ENCODE measurements at places on chromosomes 16 and 17. TPM values are rescaled to one million over a fixed set of nuclear protein-coding genes. Genes with fewer than 3 reads are reported as not detected.

- no peak overlapping the region for H3K4me3 ChIP-seq
- no peaks in the 10 kb centered on the region for H3K36me3 ChIP-seq
- H3K27me3 ChIP-seq: peaks cover 2% of the 10 kb centered on the region
- H3K27ac ChIP-seq: no peak overlapping the region
- peaks cover 8% of the 10 kb centered on the region for H3K4me1 ChIP-seq
- no peak for DNase-seq
Observed at GRCh38 chr16:48534601-48535340, 75.2 kb downstream of the N4BP1 start.

DNA sequence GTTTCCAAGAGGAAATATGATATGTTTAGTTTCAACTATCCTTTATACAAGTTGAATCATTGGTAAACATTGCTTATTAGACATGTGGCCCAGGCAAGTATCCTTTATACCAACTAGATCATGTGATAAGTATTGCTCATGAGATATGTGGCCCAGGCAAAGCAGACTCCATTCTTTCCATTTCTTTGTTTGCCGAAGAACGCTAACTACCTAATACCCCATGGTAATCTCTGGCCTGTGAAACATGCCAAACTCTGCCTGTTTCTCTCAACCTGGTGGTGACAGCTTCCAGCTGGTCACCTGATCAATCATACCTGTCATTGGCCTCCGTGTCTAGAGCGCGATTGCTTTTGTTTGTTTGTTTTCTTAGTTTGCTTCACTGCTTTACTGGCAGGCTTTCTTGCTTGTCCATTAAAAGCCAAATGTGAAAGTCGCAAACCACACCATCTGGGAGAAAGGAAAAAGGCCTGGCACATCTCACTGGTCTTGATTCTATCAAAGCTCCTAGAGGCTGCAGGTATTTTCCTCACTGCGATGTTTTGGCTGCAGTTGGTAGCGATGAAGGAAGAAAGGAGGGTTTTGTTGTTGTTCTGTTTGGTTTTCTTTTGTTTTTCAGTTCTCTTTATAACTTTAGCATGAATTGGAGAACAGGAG is 686.2 kb downstream of the KCNJ2 start:
- H3K27me3 ChIP-seq: no peaks in the 10 kb centered on the region
- no peak overlapping the region for H3K27ac ChIP-seq
- H3K4me1 ChIP-seq: peaks cover 6% of the 10 kb centered on the region
- DNase-seq: no peak
- H3K4me3 ChIP-seq: peak overlapping the region; percentile 69

DNA sequence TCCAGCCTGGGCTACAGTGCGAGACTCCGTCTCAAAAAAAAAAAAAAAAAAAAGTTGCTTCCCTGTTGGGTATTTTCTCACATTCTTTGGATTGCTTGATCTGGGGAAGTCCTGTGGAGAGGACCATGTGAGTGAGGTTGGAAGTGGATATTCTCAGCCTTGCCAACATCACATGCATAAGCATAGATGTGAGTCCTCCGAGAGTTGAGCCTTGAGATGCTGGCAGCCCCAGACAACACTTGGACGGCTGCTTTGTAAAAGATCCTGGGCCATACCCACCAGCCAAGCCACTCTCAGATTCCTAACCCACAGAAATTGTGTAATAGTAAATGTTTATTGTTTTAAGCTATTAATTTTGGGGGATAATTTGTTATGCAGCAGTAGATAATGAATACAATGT is 1570.0 kb upstream of the GOT2 start:
- DNase-seq: no peak
- H3K4me3 ChIP-seq: no peak overlapping the region
- peaks cover 2% of the 10 kb centered on the region for H3K27me3 ChIP-seq

CDIP1 gene
- 6.0 TPM for total RNA-seq

HBA1 gene
- total RNA-seq: not detected

KRT39 gene
- not detected for total RNA-seq

SPNS1 gene
- 42.0 TPM for total RNA-seq

DNA sequence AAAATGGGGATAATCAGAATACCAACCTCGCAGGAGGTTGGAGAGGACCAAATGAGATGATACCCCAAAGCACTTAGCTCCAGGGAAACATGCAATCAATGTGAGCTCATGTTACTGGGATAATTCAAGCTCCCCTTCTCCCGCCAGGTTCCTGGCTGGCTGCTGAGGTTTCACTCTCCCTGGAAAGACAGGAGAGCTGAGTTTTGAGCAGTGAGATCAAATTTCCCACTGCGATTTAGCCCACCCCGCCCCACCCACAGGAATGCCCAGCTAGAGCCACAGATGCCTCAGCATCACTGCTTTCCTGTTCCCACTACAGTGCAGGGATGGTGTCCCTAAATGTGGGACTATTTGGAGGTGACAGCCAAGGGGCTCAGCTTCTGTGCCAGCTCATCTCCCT is 56.7 kb downstream of the ZNF423 start:
- no peak overlapping the region for H3K27ac ChIP-seq
- H3K4me1 ChIP-seq: no peaks in the 10 kb centered on the region
- H3K36me3 ChIP-seq: no peaks in the 10 kb centered on the region
- DNase-seq: no peak

DNA sequence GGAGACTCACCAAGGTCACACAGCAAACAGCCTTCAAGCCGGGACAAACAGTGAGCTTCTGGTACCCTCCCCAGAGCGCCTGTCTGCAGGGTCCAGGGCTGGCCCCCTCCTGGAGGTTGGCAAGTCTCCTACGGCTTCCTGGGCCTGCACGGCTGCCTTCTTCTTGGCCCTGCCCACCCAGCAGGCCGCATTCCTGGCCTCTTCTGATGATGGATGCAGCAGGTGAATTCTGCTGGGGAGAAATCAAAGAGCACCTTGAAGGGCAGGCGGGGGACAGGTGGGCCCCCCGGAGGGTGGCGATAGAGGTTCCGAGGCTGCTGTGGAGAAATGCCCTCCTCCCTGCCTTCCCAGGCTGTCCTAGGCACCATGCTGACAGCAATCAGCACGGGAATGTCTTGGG is 3.8 kb upstream of the NOS2 start:
- peaks cover 19% of the 10 kb centered on the region for H3K4me1 ChIP-seq
- H3K4me3 ChIP-seq: no peak overlapping the region
- H3K27me3 ChIP-seq: peaks cover 16% of the 10 kb centered on the region
- no peaks in the 10 kb centered on the region for H3K36me3 ChIP-seq
- H3K27ac ChIP-seq: no peak overlapping the region

DNA sequence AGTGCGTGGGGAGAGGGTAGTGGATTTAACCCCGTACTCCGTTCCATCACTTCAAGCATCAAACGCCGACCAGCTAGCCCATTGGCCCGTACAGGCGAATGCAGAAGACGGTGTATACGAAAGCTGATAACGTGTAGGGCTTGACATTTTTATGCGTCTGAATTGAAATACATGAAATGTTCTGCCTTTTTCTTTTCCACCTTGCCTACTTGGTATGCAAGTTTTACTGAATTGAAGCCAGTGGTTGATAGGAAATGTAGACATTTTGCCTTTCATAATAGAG is 834 bp upstream of the STAT3 start:
- H3K4me3 ChIP-seq: peak overlapping the region; percentile 99
- H3K4me1 ChIP-seq: peaks cover 27% of the 10 kb centered on the region
- H3K36me3 ChIP-seq: peaks cover 5% of the 10 kb centered on the region
- H3K27ac ChIP-seq: peak overlapping the region; percentile 95
- peaks cover 3% of the 10 kb centered on the region for H3K27me3 ChIP-seq

GRCh38 chr16:2595393-2596205 is 57.8 kb downstream of the PDPK1 start:
- DNase-seq: no peak
- no peaks in the 10 kb centered on the region for H3K4me1 ChIP-seq
- H3K27me3 ChIP-seq: no peaks in the 10 kb centered on the region

CD300E gene
- total RNA-seq: not detected

RHBDL1 gene
- total RNA-seq: 1.3 TPM

RAB26 gene
- total RNA-seq: 1.2 TPM

GRCh38 chr16:86151239-86151851 is 252.4 kb downstream of the IRF8 start:
- DNase-seq: no peak
- H3K27ac ChIP-seq: no peak overlapping the region
- peaks cover 52% of the 10 kb centered on the region for H3K27me3 ChIP-seq
- H3K36me3 ChIP-seq: no peaks in the 10 kb centered on the region
- no peaks in the 10 kb centered on the region for H3K4me1 ChIP-seq
- no peak overlapping the region for H3K4me3 ChIP-seq

- peaks cover 6% of the 10 kb centered on the region for H3K27me3 ChIP-seq
- no peak overlapping the region for H3K4me3 ChIP-seq
- no peak overlapping the region for H3K27ac ChIP-seq
- H3K4me1 ChIP-seq: peaks cover 17% of the 10 kb centered on the region
Observed at GRCh38 chr17:64775701-64776570, 113.8 kb upstream of the SMURF2 start.

HS3ST4 gene
- not detected for total RNA-seq

MYCBPAP gene
- 0.39 TPM for total RNA-seq

DNA sequence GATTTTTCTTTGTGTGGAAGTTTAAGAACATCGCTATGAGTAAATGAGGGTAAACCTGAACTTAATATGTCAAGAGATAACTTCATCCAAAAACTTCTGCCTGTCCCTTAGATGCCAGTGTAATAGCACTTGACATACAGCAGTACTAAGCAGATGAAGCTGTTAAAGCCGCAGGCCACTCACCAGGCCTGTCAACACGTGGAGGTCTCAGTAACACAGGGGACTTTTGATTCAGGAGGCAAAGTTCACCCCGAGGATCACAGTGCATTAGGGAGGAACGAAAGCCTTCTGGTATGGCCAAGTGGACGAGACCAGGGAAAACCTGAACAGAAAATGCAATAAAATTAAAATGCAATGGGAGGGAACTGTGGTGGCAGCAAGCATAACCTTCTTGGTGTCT is 235.7 kb downstream of the CHD9NB start:
- H3K27ac ChIP-seq: no peak overlapping the region
- peaks cover 1% of the 10 kb centered on the region for H3K27me3 ChIP-seq
- no peak for DNase-seq
- H3K36me3 ChIP-seq: no peaks in the 10 kb centered on the region
- H3K4me1 ChIP-seq: peaks cover 15% of the 10 kb centered on the region

SMIM22 gene
- total RNA-seq: not detected

PRR11 gene
- 68.6 TPM for total RNA-seq

TSNAXIP1 gene
- 1.3 TPM for total RNA-seq

- no peak overlapping the region for H3K27ac ChIP-seq
- peaks cover 5% of the 10 kb centered on the region for H3K36me3 ChIP-seq
- H3K4me3 ChIP-seq: no peak overlapping the region
- no peak for DNase-seq
Observed at GRCh38 chr17:5304636-5305035, 22.6 kb downstream of the RABEP1 start.
